ENCODE measurements at places on chromosomes 12 and 14. TPM values are rescaled to one million over a fixed set of nuclear protein-coding genes. Genes with fewer than 3 reads are reported as not detected.

The RASAL1 gene
- 6.4 TPM for total RNA-seq

The BCDIN3D gene
- total RNA-seq = 2.4 TPM

GRCh38 chr12:23895792-23896218 lies 53.7 kb downstream of the SOX5 start:
- peak; percentile 50 for DNase-seq

DNA sequence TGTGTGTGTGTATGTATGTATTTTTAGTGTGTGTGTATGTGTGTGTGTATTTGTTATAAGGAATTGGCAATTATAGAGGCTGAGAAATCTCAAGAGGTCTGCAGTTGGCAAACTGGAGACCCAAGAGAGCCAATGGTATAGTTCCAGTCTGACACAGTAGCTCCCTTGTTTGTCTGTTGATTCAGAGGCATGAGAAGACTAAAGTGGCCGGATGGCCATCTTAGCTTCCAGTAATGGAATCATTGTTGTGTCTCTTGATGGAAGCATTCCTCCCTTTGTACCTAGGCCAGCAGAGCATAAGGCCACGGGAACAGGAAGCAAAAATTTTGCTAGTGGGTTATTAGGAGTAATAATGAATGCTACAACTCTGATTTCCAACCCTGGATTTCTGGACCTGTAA lies 460.6 kb downstream of the TMTC2 start:
- DNase-seq = no peak

The FAM90A1 gene
- not detected for total RNA-seq

Measured in H1 (cell line).